Stimulated activated CD4-positive, alpha-beta T cell treated with anti-CD3 and anti-CD28 coated beads, Interleukin-1b, Interleukin-23, amount 100 ng/mL, for 24 hours (primary cell): ENCODE measurements at places on chromosomes 2 and 18.

GRCh38 chr2:220880623-220881596, 691.2 kb downstream of the EPHA4 start:
- DNase-seq = no peak

- no peak for DNase-seq
Observed at GRCh38 chr2:11862049-11862448, 115.6 kb downstream of the LPIN1 start.

GRCh38 chr18:58288921-58289797, 245.1 kb downstream of the NEDD4L start:
- no peak for DNase-seq

DNA sequence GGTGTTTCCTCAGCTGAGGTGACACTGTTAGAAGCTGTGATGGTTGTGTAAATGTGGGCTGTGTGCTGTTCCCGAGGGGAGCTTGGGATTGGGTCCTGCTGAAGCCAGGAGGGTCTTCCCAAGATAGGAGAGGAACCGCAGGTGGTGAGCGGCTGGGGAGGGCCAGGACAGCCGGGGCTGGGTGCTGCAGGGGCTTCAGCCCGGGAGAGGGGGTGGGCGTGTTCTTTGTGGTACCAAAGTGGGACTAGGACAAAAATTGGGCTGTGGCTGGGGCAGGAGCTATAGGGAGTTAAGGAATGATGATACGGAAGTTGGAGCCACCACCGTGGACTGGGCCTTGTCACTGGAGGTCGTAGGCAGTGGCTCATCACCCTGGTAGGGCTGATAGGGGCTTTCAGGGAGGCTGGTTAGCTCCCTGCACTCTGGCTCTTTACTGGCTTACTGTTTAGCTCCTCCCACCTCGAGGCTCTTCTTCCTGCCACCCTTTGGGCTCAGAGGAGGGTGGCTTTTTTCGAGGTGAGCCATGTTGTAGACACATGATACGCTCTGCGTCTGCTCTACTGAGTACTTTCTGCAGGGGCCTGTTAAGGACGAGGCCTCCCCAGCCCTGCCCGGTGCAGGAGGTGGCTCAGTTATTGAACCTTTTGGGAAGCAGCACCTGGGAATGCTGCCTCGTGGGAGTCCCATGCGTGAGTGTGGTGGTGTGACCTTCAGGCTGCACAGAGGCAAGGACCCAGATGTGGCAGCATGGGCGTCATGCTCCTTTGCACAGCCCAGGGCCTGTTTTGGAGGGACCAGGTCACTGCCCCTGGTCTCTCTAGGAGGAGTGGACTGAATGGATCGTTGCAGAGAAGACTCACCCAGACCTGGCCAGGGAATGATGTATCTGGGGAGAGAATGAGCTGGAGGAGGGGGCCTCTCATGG, 21.6 kb downstream of the ASB1 start:
- DNase-seq = no peak

DNA sequence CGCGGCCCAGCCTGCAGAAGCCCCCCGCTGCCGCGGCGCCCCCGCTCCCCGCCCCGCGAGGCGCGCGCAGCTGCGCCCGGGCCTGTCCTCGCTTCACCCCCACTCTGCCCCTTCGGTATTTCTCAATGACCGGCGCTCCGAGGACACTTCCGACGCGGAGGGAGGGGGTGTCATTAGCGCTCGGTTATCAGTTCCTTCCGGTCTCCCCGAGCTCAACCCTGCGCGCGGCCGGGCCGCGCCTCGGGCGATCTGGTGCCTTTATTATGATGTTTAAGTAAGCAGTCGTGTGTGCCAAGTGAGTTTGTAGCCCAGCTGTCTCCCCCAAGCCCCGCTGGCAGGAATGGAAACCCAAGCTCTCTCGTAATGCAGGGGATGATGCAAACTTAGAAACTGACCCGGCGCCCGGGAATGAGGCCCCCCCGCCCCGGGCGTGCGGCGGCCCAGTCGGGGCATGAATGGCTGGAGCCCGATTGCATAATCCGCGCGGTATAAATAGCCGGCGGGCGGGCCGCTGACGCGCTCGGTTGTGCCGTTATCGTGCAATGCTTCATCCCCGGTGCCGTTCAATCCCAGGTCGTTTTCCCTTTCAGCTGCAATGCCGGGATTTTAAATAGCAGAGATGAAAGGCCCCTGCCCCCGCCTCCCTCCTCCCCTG, 3.9 kb upstream of the SPRED2 start:
- no peak for DNase-seq

DNA sequence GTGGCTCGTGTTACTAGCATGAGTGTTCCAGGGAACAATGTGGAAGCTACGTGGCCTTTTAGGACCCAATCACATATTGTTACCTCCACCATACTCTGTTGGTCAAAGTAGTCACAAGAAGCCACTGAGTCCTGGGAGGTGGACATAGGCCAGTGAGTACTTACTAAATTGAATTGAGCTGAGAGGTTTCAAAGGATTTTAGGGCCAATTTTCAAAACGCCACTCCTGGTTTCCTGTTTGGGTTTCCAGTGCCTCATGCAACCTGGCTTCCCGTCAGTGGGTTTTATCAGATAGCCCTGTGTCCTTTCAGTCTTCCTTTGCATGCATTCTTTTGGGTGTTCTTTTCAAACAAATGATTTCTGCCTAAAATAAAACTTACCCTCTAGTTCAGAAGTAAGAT, 56.3 kb downstream of the FBLN7 start:
- no peak for DNase-seq

DNA sequence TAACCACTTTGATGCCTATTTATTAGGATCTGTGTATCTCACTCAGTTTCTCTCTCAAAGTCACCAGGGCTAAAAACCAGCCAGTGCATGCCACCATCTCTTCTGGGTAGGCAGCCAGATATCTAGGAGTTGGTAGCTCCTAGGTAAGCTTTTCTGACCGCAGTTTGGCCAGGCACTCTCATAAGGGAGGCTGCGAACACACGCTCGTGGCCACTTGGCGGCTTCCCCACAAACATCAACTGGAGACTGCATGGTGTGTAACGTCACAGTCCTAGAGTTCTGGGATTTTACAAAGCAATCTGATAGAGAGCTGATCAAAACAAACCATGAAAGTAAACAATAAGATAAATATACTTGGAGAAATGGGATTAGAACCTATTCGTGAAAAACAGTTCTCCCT, 424.3 kb upstream of the ACVR2A start:
- DNase-seq = no peak

GRCh38 chr2:155975734-155976133, 356.8 kb downstream of the NR4A2 start:
- no peak for DNase-seq

- no peak for DNase-seq
Observed at GRCh38 chr18:7879717-7880116, 312.6 kb downstream of the PTPRM start.

DNA sequence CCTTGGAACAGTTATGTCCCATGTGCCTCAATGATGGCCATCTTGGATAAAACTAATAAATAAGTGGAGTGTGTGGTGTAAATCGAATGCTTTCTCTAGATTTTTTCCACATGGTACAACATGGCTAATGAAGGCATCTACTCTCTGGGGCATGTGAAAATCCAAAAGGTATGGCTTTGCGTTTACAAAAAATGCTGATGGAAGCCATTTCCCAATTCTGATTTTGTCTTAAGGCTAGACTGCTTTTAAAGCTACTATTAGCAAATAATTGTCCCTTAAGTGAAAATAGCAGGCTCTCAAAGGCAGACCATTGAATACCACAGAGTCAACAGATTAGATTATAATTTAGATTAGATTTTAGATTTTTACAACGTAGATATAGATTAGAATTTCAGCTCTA, 183.7 kb downstream of the LRRTM1 start:
- DNase-seq = no peak

DNA sequence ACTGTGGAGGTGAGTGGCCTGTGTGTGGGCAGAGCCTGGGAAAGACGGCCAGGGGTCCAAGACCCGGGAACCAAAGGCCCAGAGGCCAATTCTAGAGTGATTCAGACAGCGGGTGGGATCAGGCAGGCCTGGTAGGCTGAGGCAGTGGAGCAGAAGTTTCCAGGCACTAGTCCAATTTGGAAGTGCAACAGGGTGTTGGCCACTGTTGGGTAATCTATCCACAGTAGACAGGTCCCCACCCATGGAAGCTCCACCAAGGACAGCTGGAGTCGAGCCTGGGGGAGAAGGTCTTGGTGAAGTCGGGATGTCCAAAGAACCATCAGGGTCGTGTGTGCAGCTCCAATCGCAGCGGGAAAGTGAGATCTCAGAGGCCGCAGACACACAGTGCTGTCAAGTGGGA, 125.8 kb upstream of the COPS8 start:
- DNase-seq = no peak

DNA sequence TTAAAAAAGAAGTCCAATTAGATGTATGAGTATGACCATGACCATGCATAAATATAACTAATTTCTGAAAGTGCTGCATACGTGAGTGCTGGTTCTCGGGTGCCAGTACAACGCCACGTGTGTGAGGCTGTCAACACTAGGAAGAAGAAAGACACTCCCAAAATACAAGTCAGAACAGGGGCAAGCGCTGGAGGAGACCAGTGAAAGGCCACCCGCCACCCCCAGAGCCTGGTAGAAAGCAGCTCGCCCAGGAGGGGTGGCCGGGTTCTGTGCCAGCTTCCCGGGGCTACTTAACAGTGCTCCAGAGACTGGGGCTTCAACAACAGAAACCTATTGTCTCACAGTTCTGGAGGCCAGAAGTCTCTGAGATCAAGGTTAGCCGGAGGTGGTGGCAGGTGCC, 147.6 kb downstream of the RTP5 start:
- no peak for DNase-seq

DNA sequence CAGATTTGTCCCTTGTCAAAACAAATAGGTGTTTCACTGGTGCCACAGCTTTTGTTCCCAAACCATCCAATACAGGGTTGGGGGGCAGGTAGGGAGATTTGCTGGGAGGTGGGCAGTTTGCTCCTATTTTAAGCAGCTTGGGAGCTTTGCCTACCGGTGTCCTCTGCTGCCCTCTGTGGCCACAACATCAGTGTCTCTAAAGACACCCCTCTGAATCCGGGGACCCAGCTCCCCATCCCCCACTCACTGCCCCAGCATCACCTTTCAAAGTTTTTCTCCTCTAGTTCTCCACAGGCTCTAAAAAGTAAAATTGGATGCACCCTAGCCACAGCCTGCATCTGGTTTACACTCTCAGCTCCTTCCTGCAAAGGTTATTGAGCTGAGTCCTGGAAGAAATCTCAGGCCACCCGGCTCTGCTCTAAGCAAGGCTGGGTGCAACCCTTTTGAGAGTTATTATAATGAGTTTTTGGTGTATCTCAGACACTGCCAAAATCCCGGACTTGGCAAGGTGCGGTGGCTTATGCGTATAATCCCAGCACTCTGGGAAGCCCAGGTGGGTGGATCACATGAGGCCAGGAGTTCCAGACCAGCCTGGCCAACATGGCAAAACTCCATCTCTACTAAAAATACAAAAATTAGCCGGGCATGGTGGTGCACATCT, 2.9 kb upstream of the EPAS1 start:
- no peak for DNase-seq

GRCh38 chr2:71949537-71949798, 198.2 kb downstream of the CYP26B1 start:
- no peak for DNase-seq

GRCh38 chr2:58734365-58734764, 493.2 kb upstream of the FANCL start:
- DNase-seq = no peak

- DNase-seq = no peak
Observed at GRCh38 chr2:33042265-33042664, 95.5 kb downstream of the LTBP1 start.

DNA sequence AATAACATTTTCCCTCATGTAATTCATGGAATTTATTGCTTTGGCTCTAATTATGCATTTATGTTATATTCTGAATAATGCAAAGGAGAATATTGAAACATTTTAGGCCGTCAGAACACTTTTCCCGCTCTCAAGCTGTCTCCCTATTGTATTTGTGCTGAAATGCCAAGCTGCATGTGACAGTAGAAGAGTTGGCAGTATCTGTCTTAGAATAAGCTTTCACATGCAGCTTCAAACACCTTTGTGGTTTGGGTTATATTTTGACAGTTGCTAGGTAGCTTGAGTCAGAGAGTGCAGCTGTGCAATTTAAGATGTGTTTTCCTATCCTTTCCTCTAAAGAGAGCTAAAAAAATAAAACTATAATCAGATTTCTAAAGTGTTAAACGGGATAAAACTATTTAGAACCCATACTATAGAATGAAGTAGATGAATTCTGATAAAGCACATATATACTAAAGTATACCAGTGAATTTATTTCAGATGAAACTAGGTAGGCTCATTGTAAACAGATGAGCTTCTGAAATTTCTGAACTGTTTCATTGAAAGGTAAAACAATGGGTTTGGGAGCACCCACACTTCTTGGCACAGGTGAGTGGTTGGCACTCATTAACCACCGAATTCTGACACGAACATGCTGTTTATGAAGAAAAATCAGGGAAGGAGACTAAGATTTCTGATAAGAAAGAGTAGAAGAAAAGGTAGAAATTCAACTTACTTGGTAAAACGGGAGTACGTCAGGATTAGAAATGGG, 43.4 kb downstream of the PLCL1 start:
- no peak for DNase-seq

DNA sequence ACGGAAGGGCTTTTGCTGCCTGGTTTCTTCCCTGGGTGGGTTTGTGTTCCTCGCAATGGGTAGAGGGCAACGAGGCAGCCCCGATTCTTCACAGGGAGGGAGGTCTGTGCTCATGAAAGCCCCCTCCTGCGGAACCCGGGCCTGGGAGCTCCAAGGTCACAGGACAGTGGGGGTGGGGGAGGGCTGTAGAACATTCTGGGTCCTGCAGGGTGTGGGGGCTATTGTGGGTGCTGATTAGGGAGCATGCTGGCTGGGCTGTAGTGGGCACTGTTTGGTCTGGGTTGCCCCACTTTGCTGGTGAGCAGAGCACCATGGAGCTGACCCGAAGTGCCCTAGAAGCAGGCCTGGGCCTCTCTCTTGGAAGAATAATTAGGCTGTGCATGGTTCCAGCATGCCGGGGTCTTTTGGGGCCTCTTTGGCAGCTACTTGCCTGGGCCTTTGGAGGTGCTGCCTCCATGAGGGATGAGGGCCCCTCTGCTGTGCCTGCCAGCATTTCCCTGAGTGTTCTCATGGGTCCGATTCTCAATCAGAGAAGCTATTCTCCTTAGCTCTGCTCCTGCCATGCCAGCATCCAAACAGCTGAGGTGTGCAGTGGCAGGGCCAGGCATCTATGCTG, 232.2 kb upstream of the HS6ST1 start:
- no peak for DNase-seq

DNA sequence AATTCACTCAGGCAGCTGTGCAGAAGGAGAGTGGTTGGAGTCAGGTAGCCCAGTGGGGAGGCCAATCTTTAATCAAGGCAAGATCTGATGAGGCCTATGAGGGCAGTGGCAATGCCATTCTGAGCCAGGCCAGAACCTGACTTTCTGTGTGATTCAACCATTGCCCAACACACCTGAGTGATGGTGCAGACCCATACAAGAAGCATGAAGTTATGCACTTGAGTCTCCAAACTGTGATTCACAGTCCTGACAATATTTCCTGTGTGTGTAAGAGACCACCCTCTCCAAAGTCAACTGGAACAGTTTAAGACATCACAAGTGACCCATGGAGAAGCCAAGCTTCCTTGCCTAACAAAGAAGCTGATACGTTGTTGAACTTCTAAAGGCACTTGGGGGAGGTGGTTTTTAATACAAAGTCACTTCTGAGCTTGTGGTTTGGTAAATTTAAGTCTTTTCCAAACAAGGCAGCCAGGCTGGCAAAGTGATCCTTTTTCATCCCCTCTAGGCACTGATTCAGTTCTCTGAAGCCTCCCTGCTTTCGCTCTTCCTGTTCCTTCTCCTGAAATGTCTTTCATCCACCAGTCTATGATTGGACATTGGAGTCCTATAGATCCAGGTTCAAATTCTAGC, 49.0 kb downstream of the VSNL1 start:
- no peak for DNase-seq
